ENCODE measurements at places on chromosomes 5 and 9.

- DNase-seq = no peak
These were observed 143.7 kb downstream of the C5orf15 start for GRCh38 chr5:133824661-133825254.

GRCh38 chr5:42301349-42301748, 121.9 kb upstream of the GHR start:
- no peak for DNase-seq

DNA sequence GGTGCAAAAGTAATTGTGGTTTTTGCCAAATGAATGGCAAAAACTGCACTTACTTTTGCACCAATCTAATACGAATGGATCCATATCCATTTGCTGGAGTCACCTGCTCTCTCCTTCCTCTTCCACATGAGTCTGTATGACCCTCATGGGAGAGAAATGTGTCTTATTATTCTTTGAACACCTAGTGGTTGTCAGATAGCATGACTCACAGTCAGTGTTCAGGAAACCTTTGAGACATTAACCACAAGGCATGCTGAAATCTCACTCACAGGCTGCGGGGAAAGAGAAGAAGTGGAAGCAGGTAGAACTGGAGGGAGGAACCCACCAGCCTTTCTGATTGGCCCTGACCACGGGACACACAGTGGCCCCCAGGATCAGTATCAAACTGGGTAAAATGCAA, 222.8 kb upstream of the KLF4 start:
- DNase-seq = no peak

DNA sequence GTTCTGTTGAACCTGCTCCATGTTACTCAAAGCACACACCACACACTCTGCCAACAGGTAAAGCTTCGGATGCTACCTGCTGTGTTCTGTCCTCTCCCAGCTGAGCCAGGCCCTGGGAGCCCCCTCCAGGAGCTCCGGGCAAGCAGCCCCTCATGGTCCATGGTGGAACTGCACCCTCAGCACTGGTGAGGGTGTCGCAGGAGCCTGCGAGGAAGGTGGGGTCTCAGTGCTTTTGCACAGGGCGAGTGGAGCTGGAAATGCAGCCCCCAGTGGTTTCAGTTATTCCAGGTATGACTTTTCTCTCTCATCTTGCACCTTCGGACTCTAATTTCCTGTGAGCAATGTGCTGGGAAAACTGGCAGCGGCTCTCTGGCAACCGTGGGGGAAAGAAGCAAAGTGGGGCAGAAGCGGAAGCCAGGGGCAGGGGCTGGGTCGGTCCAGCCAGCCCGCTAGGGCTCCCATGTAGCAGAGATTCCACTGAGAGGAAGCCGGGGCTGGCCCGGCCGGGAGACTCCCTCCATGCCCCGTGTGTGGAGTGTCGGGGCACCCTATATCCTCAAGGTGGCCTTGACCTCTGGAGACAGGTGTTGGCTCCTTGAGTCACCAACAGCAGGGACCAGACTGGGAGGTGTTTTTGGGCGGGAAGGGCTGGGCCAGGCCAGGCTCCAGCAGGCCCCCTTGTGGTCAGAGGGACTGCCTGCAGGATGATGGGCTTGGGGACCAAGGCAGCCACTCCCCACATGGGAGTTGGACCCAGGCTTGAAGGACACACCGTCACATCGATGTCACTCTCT, 75.6 kb upstream of the PRSS3 start:
- DNase-seq = no peak

GRCh38 chr5:157252711-157253465, 13.0 kb upstream of the CYFIP2 start:
- no peak for DNase-seq

DNA sequence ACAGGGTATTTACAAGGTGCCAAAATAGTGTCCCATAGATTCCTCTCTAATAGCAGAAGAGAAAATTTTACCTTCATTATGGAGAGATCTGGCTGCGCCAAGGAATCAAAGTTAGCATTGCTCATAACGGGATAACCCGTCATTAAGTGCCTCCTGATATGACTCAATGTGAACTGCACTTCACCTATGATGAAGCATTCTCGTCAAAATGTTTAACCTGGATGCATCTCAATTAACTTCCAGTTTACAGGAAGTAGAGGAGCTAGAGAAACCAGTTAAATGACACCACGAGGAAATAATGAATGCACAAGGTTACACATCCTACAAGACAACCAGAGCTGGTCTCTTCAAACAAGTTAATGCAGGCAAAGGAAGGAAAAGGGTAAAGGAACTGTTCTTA, 17.2 kb downstream of the FBXW11 start:
- no peak for DNase-seq

GRCh38 chr5:39732166-39732565, 307.4 kb upstream of the DAB2 start:
- no peak for DNase-seq
